NCI-H524 (cell line): ENCODE measurements at places on chromosomes 5 and 9.
A peak's percentile ranks its signal among the peaks of the same experiment; 100 is the strongest.

DNA sequence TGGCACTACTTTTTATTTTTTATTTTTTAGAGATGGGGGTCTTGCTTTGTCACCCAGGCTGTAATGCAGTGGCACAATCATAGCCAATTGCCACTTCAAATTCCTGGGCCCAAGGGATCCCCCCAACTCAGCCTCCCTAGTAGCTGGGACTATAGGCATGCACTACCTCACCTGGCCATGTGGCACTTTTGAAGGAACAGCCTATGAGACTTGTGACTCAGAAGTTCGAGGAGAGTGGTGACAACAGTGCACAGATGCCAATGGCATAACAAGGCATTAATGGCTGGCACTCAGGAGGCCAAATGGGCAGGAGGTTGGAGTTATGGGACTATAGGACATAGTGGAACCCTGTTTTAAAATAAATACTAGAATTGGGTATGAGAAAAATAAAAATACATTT lies 33.7 kb downstream of the ANKRD31 start:
- no peak for DNase-seq

GRCh38 chr5:55162666-55163065 lies 2.7 kb downstream of the GPX8 start:
- DNase-seq, result no peak

DNA sequence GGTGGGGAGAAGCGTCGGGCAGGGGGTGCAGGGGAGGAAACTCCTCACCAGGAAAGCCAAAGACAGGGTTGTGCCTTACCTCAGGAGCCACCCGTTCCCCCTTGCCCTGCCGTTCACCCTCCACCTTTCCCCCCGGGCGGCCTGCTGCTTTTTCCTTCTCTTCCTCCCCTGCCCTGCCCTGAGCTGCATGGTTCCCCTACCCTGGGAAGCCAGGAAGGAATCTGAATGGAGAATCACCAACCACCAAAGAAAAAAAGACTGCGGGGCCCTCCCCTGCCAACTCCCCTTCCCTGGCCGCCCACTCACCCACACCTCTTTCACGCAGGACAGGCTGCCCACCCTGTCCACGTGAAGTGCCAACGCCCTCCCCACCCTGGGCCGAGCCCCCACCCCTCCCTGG lies 820 bp upstream of the NFX1 start:
- no peak for DNase-seq

DNA sequence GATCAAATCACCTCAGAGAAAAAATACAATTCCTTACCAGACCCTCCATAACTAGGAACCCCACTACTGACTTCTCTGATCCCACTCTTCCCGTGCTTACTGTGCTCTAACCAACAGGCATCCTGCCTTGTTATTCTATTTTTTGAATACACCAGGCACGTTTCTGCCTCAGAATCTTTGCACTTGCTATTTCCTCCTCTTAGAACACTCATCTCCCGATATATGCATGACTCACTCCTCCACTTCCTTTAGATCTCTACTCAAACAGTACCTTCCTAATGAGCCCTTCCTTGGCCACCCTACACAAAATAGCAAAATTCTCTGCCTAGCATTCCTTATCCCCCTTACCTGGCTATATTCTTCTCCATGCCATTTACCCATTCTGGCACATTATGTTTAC lies 43.9 kb downstream of the MAPKAP1 start:
- DNase-seq, result no peak

GRCh38 chr5:143652108-143652700 lies 159.8 kb upstream of the HMHB1 start:
- DNase-seq, result peak; percentile 81

GRCh38 chr9:137411645-137412380 lies 11.1 kb downstream of the EXD3 start:
- no peak for DNase-seq

GRCh38 chr5:133907075-133907474 lies 61.4 kb downstream of the C5orf15 start:
- DNase-seq, result peak; percentile 90

DNA sequence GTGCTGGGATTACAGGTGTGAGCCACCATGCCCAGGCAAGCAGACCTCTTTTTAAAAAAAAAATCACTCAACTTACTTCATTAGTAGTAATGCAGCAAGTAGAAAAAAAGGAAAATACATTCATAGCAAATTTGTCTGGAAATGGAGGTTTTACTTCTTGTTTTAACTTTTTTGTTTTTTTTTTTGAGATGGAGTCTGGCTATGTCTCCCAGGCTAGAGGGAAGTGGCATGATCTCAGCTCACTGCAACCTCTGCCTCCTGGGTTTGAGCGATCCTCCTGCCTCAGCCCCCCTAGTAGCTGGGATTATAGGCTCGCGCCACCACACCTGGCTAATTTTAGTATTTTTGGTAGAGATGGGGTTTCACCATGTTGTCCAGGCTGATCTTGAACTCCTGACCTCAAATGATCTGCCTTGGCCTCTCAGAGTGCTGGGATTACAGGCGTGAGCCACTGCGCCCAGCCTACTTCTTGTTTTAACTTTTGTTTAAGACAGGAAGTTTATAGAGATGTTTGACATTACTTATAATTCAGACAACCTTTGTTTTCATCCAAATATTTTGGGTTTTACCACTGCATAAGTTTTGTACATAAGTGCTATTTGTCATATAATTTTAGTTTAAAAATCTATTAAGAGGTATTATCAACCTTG lies 26.5 kb downstream of the UBE2R2 start:
- no peak for DNase-seq

- no peak for DNase-seq
These were observed 51.3 kb upstream of the ZNF169 start for GRCh38 chr9:94207781-94208180.

GRCh38 chr9:130402243-130402642 lies 42.5 kb upstream of the ASS1 start:
- no peak for DNase-seq

GRCh38 chr9:78439866-78440830 lies 143.2 kb downstream of the PSAT1 start:
- DNase-seq, result no peak

GRCh38 chr5:149475777-149476176 lies 75.5 kb downstream of the CSNK1A1 start:
- no peak for DNase-seq

- peak; percentile 25 for DNase-seq
These were observed 3.6 kb upstream of the TMEM210 start for GRCh38 chr9:137175345-137175961.

- no peak for DNase-seq
These were observed 19.3 kb upstream of the WNT8A start for GRCh38 chr5:138064526-138064925.

DNA sequence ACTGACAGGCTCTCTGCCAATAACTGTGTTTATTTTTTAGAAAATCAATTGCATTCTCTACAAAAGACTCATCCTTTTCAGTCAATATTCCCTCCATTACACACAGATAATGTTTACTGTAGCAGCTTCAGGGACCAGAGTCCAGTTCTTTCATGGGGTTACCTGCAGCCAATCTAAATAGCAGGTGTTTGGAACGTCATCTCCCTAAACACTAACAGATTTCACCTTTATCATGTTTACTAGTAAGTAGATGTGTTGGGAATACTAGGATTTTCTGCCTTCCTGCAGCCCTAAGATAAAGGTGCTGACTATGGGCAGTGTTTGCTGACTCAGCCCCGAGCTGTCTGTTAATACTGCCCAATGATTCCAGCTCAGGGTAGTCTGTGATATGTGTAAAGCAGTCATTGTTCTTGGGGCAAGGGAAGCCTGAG lies 447.0 kb downstream of the KIF4B start:
- DNase-seq, result no peak

GRCh38 chr5:80072103-80073073 lies 37.2 kb downstream of the THBS4 start:
- DNase-seq, result no peak

- no peak for DNase-seq
These were observed 10.7 kb downstream of the PDLIM4 start for GRCh38 chr5:132267931-132268768.

- no peak for DNase-seq
These were observed 129.9 kb upstream of the RGMB start for GRCh38 chr5:98643569-98643968.

- no peak for DNase-seq
These were observed 145.4 kb upstream of the PITX1 start for GRCh38 chr5:135179308-135179980.

DNA sequence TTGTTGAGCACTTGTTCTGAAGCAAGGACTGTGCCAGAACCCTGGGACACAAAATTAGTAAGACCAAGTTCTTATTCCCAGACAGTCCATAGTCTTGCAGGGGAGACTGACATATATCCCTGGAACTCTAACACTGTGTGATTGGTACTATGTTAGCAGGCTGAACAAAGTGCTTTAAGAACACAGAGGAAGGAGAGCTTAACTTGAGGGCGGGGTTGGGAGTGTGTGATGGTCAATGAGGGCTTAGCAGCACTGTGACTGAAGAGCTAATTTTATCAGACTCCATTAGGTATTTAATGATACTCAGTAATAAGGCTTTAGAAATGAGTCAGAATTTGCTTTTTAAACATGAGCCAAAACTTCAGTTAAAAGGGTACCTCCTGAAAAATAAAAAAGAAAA lies 14.9 kb upstream of the SPATA24 start:
- DNase-seq, result no peak

DNA sequence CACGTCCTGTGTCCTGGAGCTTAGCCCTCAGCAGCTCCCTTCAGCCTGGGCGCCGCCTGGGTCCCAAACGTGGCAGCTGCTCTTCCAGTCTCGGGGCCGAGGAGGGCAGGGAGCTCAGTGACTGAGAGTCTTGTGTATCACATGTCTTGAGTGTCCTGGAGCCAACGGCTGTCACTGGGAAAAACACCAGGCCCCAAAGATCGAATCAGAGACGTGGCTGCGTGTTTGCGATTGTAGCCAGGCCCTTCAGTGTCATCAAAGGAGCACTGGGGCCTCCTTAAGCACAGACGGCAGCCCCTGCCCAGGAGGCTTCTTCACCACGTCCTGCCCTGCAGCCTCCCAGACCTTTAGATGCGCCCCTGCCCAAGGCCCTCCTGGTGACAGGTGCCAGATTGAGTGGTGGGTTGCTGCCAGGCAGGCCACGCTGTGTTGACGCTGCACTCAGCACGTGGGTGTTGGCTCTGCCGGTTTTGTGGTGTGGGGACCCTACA lies 5.7 kb upstream of the EXOC3 start:
- DNase-seq, result no peak

GRCh38 chr5:158992037-158992740 lies 107.5 kb downstream of the EBF1 start:
- no peak for DNase-seq
